Amygdala (tissue), 56 donors: ENCODE measurements at places on chromosomes 13 and 19.
A peak's percentile ranks its signal among the peaks of the same experiment; 100 is the strongest.

GRCh38 chr13:114167885-114168284 lies 11.2 kb upstream of the CFAP97D2 start:
- no peak for DNase-seq

GRCh38 chr13:77372275-77372674 lies 45.4 kb upstream of the MYCBP2 start:
- no peak for DNase-seq

DNA sequence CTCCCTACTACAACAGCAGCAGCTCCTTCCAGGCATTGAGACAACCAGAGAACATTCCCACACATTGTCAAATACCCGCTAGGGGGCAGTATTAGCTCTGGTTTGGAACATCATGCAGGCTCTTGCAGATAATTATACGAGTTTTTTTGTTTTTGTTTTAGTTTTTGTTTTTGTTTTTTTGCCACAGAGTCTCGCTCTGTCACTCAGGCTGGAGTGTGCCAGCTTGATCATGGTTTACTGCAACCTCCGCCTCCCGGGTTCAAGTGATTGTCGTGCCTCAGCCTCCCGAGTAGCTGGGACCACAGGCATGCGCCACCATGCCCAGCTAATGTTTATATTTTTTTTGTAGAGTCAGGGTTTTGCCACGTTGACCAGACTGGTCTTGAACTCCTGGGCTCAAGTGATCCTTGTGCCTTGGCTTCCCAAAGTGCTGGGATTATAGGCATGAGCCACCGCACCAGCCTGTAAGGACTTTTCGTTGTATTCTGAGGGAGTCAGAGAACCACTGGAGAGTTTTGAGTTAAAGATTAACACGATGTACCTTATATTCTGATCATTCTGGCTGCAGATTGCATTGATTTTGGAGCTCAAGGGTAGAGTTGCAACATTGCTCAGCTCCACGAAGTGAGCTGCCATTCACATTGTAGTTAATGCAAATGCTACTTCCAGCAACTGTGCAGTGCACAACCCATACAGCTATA lies 41.7 kb upstream of the CEACAM20 start:
- peak; percentile 8 for DNase-seq

DNA sequence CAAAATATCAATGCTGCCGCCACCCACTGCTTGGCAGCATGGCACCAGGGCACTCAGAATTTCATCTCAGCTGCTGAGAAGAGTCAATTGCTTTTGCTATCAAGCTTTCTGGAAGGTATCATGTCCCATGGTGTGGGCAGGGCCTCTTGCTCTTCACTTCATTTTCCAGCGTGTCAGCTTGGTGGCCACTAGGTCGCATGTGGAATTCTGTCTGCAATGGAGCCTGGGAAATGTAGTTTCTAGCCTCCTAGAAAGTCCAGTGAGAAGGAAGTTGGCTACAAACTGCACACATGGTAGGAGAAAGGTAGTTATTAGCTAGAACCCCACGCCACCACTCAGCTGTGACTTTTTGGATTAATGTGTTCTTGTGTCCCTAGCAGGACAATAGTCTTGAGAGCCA lies 105.3 kb downstream of the MYO16 start:
- DNase-seq = no peak

- DNase-seq = no peak
Observed at GRCh38 chr19:18167975-18168645, 5.5 kb upstream of the IFI30 start.

GRCh38 chr13:24002206-24002815 lies 105.0 kb upstream of the C1QTNF9B start:
- no peak for DNase-seq

GRCh38 chr13:112722433-112723263 lies 32.8 kb downstream of the ATP11A start:
- no peak for DNase-seq

GRCh38 chr19:55643887-55644176 lies 383 bp downstream of the ZNF581 start:
- DNase-seq = no peak

GRCh38 chr19:51402117-51402516 lies 11.7 kb upstream of the C19orf84 start:
- no peak for DNase-seq

DNA sequence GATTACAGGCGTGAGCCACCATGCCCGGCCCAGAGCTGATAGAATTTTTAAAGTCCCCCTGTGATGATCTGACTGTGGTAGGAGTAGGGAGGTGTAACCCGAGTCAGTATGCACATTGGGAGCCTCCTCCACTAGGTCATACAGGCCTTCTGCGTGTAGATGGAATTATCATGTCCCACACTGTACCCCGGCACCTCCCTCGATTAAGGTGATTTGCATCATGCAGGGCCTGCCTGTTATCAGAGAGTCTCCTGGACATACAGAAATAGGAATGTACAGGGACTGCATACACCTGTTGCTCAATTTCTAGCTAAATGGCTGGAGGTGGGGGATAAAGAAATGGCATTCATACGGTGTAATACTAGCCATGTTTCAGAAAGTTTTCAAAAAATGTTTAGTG lies 922 bp upstream of the ERVK3-1 start:
- no peak for DNase-seq

GRCh38 chr13:33235078-33235477 lies 50.5 kb downstream of the STARD13 start:
- no peak for DNase-seq

DNA sequence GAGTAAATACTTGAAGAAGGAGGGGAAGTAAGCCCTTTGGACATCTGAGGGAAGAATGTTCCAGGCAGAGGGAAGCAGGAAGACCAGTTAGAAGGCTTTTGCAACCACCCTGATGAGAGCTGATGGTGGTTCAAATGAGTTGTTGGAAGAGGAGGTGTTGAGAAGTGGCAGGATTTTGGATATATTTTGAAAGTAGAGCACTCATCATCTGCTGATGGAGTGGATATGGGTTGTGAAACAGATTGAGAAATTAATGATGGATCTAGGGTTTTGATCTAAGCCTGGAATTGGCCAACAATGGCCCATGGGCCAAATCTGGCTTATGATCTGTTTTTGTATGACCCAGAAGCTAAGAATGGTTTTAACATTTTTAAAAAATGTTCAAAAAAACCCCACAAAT lies 230.7 kb downstream of the NDFIP2 start:
- DNase-seq = no peak
